ENCODE measurements at places on chromosomes 12 and 14.

- DNase-seq: no peak
Measured at GRCh38 chr14:91482263-91483013, 27.7 kb downstream of the PPP4R3A start.

DNA sequence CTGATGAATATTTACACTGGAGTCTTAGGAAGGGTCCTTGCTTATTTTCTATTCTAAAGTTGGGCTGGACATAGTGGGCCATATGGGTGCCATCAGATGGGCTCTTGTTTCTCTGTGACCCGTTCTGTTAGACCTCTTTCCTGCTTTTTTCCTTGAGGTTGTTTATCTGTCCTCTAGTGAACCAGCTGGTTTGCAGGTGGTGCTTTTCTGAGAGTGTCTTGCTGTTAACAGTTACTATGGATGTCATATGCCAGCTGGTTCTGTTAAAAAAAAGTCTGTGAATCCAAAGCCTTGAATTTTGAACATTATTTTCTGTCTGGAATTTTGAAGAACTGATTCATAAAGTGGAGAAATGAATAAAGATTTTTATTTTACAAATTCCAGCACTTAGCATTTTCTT lies 29.2 kb downstream of the ZC3H14 start:
- DNase-seq: no peak

GRCh38 chr12:92757597-92758121 lies 54.9 kb downstream of the PLEKHG7 start:
- DNase-seq: no peak

DNA sequence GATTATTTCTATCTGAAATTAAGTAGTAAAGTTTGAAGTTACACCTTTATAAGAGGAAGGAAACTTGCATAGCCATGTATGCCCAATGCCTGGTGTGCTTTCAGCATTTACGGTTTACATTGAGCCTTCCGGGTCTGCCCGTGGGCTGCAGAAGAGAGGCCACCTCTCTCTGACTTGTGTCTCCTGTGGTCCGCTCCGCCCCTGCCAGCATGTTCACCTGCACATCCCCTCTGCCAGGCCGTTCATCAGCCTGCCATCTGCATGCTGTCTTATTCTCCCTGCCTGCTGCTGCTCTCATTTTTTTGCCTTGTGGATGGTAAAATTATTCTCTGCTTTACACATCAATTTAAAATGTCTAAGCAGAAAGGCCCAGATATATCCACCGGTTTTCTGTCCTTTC lies 41.5 kb upstream of the DYNC1H1 start:
- no peak for DNase-seq

DNA sequence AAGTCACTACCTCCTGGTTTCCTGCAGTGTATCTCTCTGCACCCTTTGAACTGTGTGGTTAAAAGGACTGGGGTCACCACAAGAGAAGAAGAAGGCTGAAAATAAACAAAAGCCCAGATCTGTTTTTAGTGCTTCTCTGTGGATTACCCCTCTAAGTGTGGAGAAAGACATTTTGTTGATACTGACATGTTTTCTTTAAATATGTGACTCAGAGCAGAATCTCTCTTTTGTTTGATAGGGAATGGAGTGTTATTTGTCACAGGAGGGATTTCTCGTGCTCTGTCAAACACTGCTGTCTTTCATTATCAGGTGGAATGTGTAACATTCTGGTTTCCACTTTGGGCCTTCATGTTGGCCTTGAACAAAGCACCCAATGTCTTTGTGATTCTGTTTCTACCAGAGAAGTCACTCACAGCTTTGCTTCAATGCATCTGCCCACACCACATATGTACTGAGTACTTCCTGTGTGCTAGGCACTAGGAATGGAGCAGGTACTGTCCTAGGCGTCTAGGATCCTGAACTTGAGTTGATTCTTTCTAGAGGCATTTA lies 82.1 kb downstream of the PLXNC1 start:
- DNase-seq: no peak

GRCh38 chr12:9404469-9405260 lies 196.5 kb upstream of the PZP start:
- no peak for DNase-seq

- DNase-seq: no peak
Measured at GRCh38 chr12:131671276-131671675, 39.6 kb upstream of the SFSWAP start.

DNA sequence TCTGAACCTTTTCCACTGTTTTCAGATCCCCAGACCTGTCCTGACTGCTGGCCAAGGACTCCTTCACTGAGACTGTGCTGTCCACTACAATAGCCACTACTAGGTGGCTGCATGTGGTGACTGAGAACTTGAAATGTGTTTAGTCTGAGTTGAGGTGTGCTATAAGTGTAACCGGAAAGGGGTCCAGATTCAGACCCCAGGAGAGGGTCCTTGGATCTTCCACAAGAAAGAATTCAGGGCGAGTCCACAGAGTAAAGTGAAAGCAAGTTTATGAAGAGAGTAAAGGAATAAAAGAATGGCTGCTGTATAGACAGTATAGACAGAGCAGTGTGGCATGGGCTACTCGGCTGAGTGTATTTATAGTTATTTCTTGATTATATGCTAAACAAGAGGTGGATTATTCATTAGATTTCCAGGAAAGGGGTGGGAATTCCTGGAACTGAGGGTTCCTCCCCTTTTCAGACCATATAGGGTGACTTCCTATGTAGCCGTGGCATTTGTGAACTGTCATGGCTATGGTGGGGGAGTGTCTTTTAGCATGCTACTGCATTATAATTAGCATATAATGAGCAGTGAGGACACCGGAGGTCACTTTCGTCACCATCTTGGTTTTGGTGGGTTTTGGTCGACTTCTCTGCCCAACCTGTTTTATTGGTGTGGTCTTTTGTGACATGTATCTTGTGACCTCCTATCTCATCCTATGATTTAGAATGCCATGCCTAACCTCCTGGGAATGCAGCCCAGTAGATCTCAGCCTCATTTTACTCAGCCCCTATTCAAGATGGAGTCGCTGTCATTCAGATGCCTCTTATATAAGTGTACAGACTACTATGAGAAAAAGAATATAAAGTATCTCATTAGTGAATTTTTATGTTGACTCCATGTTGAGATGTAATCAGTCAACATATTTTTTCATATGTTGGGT lies 70.0 kb upstream of the SRSF5 start:
- DNase-seq: peak; percentile 29

GRCh38 chr14:59245809-59246295 lies 57.4 kb downstream of the DAAM1 start:
- no peak for DNase-seq

Data from activated CD4-positive, alpha-beta T cell treated with anti-CD3 and anti-CD28 coated beads, Interleukin-2, amount 50 U/mL, for 4 hours (primary cell).